ENCODE measurements at places on chromosomes 1 and 21.

DNA sequence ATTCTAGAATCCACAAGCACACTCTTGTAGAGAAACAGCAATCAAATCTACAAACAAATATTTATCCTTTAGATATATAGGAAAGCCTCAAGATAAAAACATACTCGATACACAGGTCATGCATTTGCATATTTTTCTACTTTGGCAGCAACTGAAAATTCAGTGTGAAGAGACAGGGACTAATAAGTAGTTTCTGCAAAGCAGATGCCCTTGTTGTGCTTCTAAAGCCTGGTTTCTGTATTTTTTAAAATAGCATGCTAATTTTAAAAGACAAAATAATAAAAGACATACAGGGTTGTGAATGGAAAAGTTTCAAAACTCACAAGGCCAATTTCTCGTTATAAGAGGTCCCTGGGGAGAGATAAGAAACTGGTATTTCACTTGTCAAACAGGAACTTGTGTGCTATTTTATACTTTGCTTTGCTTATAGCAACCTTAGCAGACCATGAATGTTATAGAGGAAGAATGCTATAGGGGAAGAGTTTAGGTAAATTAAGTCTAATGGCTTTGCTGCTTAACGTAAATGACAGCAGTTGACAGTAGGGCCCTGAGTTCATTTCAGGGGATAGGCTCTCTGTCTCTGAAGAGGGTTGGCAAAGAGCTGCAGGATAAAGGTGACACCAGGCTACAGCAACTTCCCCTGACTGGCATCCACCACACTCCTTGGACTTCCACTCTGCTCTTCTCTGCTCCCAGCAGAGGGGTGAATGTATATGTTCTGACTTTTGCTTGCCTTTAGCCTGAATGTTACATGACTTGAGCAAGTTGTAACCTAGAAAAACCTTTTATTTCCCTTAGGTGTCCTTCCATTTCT, 9.4 kb upstream of the RGS13 start:
- DNase-seq, result no peak

DNA sequence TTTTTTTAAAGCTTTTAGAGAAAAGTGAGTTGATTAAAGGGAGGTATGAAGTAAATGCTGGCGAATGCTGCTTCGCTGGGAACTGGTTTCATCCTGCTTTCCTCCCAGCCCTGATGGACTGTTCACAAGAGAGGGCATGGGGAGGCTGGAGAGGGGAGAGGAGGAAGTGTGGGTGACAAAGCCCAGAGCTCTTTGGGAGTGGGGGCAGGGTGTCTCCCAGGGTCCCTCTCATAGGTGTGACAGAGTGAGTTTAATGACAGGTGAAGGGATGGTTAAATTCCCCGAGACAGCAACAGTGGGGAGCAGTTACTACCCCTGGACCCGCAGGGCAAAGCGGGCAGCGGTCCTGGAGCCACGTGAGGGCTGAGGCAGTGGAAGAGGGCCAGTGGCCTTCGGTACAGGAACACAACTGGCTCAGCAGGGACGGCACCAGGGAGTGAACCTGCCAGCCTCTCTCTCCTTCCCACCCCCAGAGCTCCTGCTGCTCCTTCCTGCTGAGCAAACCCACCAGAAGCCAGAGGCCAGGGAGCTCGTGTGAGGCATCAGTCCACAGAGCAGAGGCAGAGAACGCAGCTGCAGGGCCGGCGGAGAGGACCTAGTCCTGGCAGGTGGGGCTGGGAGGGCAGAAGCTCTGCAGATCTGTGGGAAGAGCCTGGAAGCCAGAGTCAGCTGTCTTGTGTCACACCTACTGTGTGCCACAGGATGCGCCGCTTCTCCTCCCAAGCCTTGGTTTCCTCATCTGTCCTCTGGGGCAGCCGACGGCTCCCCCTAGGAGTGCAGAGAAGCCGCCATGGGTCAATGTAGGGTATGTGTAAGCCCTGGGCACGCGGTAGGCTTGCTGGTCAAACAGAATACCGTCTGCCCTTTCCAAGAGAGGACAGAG, 20.9 kb upstream of the LRP8 start:
- DNase-seq, result no peak

- DNase-seq, result no peak
Measured at GRCh38 chr1:246295968-246296367, 211.1 kb downstream of the SMYD3 start.

DNA sequence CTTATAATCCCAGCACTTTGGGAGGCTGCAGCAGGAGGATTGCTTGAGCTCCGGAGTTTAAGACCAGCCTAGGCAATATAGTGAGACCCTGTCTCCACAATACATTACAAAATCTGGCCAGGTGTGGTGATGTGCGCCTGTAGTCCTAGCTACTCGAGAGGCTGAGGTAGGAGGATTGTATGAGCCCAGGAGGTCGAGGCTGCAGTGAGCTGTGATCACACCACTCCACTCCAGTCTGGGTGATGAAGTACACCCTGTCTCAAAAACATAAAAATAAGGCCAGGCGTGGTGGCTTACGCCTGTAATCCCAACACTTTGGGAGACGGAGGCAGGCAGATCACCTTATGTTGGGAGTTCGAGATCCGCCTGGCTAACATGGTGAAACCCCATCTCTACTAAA, 27.7 kb downstream of the L1TD1 start:
- no peak for DNase-seq

- DNase-seq, result no peak
Measured at GRCh38 chr21:46041183-46041582, 56.7 kb upstream of the COL6A2 start.

GRCh38 chr21:39451332-39452206, at the start of gene SH3BGR:
Gene SH3BGR, plus strand, starts transcription at chr21:39451970. Its CDS starts 127 bp downstream, at chr21:39452097.
- peak; percentile 17 for DNase-seq

GRCh38 chr1:94795434-94795833, 24.7 kb upstream of the SLC44A3 start:
- DNase-seq, result no peak

DNA sequence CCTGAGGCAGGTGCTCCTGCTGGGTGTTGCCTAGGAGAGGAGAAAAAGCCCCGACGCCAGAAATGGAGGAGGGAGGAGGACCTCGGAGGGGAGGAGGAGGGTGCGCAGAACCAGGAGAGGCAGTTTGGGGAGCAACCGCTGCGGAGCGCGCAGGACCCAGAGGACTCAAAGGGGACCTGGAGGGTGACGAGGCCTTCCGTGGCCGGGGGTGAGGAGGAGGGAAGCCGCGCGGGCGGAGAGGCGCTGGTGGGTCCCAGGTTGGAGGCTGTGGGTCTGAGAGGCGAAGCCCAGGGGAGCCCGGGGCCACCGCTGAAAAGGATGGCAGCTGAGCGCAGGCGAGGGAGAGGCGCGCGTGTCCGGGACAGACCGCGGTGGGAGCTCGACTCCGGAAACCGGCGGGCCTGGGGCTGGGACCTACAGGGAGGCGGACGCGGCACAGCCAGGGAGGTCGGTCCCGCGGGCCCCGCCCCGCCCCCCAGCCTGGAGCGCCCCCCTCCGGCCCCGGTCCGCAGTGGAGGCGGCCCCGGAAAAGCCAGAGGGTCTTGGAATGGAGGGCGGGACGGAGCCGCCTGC, 15.1 kb downstream of the RNF223 start:
- no peak for DNase-seq

- no peak for DNase-seq
Measured at GRCh38 chr1:159982280-159982679, 28.2 kb upstream of the SLAMF9 start.

DNA sequence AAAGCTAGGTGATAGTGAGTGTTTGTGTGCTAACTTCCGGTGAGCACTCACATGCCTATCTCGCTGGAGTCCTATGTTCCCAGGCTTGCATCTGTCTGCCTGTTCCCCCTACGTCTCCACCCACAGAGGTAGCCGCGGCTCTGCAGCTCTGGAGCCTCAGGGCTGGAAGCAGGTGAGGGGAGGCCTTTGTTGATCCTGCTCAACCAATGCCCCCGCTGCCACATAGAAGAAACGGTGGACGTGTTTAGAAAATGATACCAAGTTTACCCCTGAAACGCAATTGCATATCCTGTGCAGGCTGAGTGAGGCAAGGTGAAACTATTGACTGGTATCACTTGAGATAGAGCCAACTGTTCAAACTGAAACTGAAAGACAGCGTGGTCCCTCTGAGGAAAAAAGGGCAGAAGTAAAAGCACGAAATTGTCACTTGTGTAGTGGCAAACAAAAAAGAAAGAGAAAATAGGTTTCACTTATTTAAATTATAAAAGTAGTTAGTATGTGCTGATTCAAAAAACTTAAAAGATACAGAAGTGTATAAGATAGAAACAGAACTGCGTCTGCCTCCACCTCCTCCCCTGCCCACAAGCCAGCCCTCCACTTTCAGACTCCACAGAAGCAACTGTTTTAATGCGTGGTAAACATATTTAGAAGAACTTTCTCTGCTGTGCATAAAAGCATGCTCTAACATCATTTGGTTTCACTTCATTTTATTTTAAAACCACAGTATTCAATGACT, 38.6 kb upstream of the ETS2 start:
- no peak for DNase-seq

DNA sequence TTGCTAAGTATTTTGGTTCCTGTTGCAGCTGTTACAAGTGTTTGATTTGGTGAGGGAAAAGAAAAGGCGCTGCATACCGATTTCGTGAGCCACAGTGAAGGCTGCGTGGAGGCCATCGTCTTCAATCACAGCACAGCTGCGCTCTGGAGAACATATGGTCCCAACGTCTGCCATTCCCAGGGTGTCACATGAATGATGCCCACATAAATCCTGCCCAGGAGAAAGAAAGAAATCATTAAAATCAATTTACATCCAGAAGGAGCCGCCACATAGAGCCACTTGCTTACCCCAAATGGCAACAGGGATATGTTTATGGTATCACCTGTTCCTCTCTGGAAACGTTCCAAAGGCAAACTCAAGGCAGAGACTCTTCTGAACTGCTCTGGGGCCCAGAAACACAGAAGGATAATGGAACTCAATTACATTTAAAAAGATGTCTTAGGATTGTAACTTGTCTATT, 12.2 kb downstream of the ADAMTS5 start:
- DNase-seq, result no peak

Data from spinal cord (tissue), 10 donors.